ENCODE measurements at places on chromosomes 1 and 21. TPM values are rescaled to one million over a fixed set of nuclear protein-coding genes. Genes with fewer than 3 reads are reported as not detected.

- no peak for DNase-seq
These were observed 10.9 kb downstream of the TCEANC2 start for GRCh38 chr1:54064299-54064698.

DNA sequence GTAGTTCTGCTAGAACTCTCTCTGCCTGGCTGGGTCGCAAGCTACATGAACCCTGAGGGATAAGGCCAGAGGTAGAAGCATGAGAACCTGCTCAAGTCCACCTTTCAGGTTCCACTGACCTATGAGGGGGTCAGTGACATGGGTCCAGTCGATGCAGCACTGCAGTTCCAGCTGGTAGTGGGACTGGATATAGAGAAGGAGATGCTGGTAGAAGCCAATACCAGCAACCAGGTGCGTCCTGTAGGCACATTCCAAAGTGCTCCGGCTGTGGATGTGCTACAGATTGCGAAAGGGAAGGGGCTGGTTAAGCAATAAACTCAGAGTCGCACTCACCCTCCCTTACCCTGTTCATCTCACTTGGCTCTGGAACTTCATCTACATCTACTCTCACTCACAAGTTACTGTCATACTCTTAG is 5.7 kb downstream of the SMG5 start:
- no peak for DNase-seq

The TRAF3IP3 gene
- 2.1 TPM for total RNA-seq

GRCh38 chr1:172215006-172215405 is 205.5 kb upstream of the C1orf105 start:
- DNase-seq: no peak

The TMEM52 gene
- total RNA-seq: not detected

DNA sequence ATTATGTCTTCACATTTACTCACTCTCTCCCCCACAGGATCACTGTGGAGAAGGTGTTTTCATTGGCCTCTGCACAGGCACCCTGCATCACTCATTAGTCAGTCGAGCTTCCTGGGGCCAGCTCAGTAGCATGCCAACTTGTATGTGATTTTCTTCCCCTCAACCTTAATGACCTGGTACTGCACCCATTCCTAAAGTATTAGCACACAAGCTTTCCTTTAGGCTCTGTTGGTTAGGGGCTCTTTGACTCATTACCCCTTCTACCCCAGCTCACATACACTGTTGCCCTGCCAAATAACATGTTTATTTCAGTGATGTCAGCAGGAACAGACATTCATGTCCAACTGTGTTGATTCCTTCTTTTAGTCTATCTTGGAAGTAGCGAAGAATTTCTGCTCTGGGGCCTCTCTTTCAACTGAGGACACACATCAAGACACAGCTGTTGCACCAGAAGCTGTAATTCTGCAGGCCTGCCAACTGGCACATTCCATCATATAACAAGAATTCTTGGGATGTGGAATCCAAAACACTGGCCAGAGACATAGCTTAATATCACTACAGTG is 603.5 kb upstream of the ADAMTS5 start:
- peak; percentile 4 for DNase-seq

- DNase-seq: no peak
These were observed 610.7 kb downstream of the NPHP4 start for GRCh38 chr1:5381491-5381890.

DNA sequence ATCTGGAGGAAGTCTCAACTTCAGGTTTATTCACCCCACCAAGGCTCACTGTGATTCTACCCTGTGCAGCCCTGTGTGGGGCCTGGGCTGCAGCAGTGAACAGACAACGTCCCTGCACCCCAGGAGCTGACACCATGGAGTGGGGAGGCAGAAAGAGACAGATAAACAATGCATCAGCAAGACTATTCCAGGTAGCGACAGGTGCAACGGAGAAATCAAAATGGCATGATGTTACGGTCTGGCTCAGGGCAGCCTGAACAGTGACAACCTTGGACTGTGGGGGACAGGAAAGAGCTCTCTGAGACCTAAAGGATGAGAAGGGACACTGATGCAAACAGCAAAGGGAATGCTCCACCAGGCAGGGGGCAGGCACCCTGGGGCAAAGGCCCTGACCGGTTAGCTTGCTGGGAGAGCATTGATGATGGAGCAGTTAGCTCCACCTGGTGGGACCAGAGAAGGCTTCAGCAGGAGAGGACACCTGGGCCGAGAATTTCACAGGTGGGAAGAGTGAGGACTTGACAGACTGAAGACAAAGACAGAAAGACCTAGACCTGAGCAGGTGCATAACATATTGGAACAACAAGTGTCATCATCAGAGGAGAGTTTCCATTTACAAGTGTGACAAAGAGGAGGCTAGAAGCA is 589.9 kb downstream of the MATN1 start:
- DNase-seq: no peak

All from thyroid gland (tissue), 4 donors.